ENCODE measurements at places on chromosomes 12 and 14. TPM values are rescaled to one million over a fixed set of nuclear protein-coding genes. Genes with fewer than 3 reads are reported as not detected.

CLEC2A gene
- not detected for total RNA-seq

KRT6C gene
- total RNA-seq = not detected

ART4 gene
- not detected for total RNA-seq

ZC3H10 gene
- total RNA-seq = 3.3 TPM

SYNDIG1L gene
- 0.27 TPM for total RNA-seq

SLCO1A2 gene
- total RNA-seq = not detected

SCN8A gene
- total RNA-seq = 4.1 TPM

SCNN1A gene
- total RNA-seq = 275 TPM
